ENCODE measurements at places on chromosomes 7 and 10.
A peak's percentile ranks its signal among the peaks of the same experiment; 100 is the strongest.

GRCh38 chr10:131081376-131081775, 230.1 kb downstream of the TCERG1L start:
- no peak for DNase-seq

- DNase-seq: no peak
These were observed 70.2 kb downstream of the AHCYL2 start for GRCh38 chr7:129295015-129295423.

GRCh38 chr7:39950473-39951225, 593 bp downstream of the CDK13 start:
- peak; percentile 70 for DNase-seq

DNA sequence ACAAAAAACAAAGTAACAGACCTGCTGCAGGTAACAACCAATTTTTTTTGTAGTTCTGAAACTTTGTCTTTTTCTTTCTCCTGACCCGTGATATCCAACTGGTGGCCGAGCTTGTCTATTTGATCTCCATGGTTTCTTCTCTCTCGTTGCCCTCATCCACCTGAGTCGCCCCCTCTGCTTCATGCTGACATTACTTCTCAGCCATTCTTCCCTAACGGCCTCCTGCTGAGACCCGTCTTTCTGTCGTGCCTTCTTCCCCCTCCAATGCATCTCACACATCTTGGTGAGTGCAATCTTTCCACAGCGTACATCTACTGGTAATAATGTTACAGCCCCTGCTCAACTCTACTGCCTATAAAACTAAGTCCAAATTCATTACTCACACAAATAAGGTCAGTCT, 352.9 kb downstream of the RNLS start:
- no peak for DNase-seq

DNA sequence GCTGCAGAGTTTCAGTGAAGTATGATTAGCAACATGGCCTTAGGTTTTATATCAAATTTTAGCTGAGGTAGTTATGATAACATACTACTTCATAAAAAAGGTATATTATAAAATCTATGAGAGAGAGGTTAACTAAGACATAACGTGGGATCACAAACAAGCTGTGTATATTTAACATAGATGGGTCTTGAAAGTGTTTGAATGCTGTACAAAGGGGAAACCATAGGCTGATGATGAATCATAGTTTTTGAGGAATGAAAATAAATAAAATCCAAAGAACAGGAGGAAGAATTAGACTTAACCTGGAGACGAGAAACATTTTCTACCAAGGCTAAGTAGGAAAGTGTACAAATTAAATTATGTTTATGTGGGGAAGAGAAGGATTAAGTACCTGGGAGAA, 119.0 kb downstream of the GNAI1 start:
- no peak for DNase-seq

- no peak for DNase-seq
These were observed 16.0 kb upstream of the UBE2H start for GRCh38 chr7:129968592-129969383.

DNA sequence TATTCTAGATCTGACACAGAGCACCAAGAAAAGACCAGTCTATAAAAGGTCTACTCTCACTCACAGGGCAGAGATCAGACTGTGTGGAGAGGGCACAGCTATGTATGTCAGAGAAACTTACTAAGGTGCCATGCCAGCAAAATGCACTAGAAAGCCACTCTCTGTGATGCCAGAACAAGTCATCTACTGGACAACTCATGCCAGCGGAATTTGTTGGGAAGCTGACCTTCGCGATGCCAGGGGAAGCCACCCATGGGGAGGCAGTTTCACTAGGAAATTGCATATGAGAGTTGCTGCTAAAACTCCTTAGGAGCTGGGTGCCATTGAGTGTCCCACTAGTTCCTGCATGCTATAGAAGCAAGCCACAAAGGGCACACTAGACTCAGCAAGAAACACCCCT, 58.5 kb downstream of the MICU1 start:
- DNase-seq: no peak

DNA sequence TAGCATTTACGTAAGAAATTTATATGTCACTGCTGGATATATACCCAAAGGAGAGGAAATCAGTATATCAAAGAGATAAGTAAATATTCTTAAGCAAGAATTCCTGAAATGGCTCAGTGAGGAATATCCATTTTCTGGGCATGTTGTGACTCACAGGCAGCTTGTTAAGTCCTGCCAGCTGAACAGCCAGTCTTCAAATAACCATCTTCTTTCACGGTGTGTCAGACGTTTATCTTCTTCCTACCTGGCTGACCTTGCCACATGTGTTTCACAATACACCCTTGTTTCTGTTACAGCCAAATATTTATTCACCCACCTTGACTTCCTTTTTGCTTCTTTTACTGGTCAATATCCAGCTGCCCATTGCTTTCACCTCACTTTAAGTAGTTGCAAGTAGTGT, 648.1 kb downstream of the ANKRD7 start:
- DNase-seq: no peak

DNA sequence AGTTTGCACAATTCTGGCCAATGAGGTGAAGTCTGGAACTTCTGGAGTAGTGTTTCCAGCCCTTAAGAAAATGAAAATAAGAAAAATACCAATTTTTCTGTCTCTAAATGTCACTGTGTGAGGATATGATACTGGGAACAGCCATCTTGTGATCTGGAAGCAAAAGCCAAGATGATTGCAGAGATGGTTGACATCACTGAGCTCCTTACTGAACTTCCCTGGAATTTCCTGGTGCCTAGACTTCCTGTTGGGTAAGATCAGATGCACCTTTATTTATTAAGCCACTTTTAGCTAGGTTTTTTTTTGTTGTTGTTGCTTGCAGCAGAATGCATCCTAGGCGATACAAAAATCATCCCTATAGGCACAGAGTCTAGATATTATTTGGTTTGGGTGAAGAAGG, 27.3 kb upstream of the INHBA start:
- DNase-seq: no peak

DNA sequence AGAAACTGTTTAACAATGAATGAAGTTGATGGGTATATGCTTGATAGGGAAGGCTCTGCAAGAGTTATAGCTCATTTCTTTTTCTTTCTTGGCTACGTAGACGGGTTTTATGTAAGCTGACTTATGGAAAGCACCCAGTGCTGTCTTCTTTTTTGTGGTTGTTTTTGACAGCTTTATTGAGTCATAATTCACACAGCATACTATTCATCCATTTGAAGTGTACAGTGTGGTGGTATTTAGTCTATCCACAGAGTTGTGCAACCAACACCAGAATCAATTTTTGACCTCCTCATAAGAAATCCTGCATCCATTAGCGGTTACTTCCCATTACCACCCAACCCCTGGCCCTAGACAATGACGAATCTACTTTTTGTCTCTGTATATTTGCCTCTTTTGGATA, 240.6 kb upstream of the KIAA1217 start:
- no peak for DNase-seq

DNA sequence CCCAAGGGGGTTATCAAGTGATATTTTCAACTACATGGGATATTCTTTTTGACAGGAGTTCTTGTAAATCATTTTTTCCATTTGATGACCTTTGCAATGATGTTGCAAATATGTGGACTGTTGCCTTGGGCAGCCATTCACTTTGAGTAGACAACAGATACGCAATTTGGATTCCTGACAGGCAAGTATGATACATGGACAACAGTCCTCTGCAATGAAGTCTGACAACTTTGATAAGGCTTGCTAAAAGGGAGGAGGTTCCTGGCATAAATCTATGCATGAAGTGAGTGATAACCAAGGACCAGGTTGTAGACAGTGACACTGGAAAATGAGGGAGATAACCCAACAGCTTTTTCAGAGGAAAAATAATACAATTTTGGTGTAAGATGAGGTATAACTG, 17.7 kb downstream of the LRRD1 start:
- no peak for DNase-seq

DNA sequence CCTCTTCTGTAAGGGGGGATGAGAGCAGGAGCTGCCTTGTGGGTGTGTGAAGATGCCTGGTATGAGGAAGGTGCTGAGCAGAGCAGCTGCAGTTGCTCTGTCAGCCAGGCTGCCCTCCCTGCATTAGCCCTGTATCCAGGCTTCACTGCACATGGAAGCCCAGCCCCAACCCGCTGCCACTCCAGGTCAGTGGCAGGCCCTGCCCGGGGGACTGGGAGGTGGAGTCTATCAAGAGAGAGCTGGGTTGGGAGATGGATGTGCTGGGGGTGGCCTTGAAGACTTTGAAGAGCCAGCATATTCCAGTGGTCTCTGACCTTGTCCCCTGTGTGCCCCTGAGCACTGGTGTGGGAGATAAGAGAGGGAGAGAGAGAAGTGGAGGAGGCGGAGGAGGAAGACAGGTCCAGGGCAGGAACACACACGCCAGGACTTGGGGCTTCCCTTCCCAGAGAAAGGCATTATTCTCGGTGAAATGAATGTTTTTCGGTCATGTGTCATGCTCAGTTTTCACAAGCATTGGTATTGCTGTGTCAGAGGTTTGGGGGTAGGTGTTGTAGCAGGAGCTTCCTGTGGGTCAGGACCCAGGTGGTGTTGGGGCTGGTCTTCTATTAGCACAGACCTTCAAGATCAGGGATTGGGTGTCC, 2.6 kb downstream of the PPIF start:
- DNase-seq: no peak

DNA sequence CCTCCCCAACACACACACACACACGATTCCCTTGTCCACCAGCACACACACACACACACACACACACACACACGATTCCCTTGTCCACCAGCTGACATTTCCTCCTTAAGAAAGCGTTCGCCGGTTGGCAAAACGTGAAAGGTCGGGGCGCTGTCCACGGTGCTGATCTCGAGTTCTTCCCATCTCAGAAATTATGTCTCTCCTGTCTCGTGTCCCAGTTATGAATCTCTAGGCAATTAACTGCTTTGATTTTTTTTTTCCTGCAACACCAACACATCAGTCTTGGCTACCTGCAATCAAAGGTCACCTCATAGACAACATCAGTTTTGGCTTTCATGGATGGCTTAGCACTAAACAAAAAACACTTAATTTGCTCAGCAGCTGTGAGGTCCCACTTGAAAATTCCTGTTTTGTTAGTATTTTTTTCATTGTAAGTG, 1.9 kb downstream of the INA start:
- DNase-seq: no peak

DNA sequence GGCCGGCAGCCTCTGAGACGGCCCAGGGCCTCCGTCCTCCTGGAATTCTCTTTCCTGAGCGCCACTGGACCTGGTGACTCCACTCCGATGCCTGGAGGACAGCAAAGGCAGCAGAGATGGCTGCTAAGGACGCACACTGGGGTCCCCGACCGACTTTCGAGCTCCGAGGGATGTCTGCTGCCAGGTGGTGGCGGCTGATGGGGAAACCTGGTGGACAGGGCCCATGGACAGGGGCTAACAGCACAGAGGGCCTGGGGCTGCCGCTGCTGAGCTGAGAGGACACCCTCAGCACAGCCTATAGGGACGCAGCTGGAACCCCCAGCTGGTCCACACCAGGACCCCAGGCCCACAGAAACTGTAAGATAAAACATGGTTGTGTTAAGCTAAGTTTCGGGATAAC, 366.3 kb downstream of the DNAJB6 start:
- no peak for DNase-seq

- no peak for DNase-seq
These were observed 54.3 kb upstream of the DPYSL4 start for GRCh38 chr10:132132421-132132841.

- DNase-seq: no peak
These were observed 101.2 kb upstream of the TRIM24 start for GRCh38 chr7:138358850-138359341.

DNA sequence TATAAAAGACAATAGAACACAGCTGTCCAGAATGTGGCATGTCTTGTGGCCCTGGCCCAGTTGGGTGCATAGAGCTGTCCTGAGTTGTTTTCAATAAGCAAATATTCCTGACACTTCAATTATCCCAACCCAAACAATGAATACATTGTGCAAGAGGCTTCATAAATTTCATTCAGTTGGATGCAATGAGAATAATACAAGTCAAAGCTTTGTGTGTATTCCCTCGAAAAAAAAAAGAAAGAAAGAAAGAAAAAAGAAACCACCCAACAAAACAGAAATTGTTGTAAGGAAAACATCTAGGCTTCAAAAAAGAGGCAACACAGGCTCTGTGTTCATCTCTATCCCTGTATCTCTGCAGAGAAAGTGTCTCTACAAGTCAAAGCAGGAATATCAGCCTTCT, 138.7 kb upstream of the ADO start:
- no peak for DNase-seq

DNA sequence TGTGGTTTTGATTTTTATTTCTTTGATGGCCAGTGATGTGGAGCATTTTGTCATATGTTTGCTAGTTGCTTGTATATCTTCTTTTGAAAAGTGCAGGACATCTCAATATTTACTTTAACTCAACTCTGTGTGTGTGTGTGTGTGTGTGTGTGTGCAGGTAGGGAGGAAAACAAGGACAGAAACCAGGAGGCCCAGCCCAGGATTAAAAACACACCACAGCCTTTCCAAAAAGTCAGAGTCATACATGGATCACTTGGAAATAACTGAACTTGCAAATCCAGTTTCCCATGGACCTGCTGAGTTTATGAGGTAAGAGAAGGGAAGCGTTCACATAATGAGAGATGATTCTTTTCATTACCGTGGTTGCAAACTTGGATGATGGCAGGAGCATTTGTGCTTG, 189.9 kb upstream of the LYZL1 start:
- DNase-seq: no peak

DNA sequence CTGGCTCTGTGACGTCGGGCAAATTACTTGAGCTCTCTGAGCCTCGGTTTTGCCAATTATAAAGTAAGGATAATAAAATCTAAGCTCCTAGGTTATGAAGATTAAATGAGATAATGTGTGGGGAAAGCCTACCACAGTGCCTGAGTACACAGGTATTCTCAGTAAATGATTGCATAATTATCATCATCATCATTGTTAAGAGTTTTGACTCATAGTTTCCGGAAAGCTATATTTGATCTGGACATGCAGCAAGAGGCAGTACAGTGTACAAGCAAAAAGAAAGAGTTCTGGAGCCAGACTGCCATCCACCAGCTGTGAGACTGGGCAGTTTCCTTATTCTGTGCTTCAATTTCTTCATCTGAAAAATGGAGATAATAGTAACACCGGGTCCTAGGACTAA, 155.6 kb upstream of the YAE1 start:
- DNase-seq: no peak

GRCh38 chr7:116851671-116852070, 10.7 kb upstream of the CAPZA2 start:
- no peak for DNase-seq

DNA sequence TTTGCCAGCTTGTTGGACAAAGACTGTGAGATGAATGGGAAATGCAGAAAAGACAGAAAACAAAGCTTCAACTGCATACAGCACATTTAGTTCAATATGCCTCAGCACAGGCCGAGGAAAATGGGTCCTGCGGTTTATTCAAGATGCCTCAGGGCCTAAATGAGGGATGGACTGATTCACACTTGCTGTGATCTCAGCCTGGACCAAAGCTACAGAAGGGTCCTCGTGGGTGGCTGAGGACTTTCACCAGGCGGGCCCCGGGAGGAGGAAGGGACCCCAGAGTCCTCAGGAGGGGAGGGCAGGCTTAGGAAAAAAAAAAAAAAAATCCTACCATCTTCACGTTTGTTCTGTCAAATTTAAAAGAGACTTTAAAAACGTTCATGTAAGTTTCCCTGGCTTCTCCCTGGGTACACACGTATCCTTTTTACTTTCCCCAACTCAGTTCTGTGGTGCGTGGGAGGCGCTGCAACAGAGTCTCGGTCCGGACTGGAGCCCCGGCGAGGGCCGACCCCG, 624 bp upstream of the ZNF783 start:
- DNase-seq: no peak

GRCh38 chr7:54722026-54722425, 37.0 kb downstream of the SEC61G start:
- no peak for DNase-seq

- no peak for DNase-seq
These were observed 12.6 kb downstream of the FAM53B start for GRCh38 chr10:124731551-124731950.

GRCh38 chr7:142508251-142508650, 241.0 kb upstream of the PRSS1 start:
- no peak for DNase-seq
